ENCODE measurements at places on chromosomes 2 and 18. TPM values are rescaled to one million over a fixed set of nuclear protein-coding genes. Genes with fewer than 3 reads are reported as not detected.

Gene NRBP1
- total RNA-seq = 85.4 TPM

Gene KCNE4
- 5.9 TPM for total RNA-seq

Gene ECEL1
- total RNA-seq = 0.17 TPM

Gene RAPH1
- total RNA-seq = 70.7 TPM

Gene LYG2
- not detected for total RNA-seq

Gene STAT1
- 144 TPM for total RNA-seq

DNA sequence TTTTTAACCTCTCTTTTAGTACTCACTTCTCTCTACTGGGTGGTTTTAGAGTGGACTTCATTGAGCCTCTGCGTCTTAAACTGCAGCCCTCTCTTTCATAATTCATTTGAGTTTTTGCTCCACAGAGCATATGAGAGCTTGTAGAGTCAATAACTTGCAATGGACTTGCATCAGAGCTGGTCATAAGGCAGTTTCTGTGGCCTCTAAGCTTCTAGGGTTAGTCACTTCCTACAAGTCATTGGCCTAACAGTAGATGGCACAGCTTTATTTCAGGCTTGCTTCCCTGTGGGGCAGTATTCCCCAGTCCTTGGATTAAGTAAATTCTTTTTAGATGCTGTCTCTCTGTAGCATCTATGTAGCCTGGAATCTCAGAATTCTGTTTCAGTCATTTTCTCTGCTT lies 1435.7 kb downstream of the LRP1B start:
- H3K36me3 ChIP-seq = no peaks in the 10 kb centered on the region
- H3K27ac ChIP-seq = no peak overlapping the region
- H3K4me1 ChIP-seq = no peaks in the 10 kb centered on the region
- no peak overlapping the region for H3K4me3 ChIP-seq

- no peak overlapping the region for H3K4me3 ChIP-seq
- H3K36me3 ChIP-seq = no peaks in the 10 kb centered on the region
- no peaks in the 10 kb centered on the region for H3K27me3 ChIP-seq
- no peak overlapping the region for H3K27ac ChIP-seq
- peaks cover 5% of the 10 kb centered on the region for H3K4me1 ChIP-seq
These were observed 4.8 kb upstream of the STARD7 start for GRCh38 chr2:96213379-96213778.

DNA sequence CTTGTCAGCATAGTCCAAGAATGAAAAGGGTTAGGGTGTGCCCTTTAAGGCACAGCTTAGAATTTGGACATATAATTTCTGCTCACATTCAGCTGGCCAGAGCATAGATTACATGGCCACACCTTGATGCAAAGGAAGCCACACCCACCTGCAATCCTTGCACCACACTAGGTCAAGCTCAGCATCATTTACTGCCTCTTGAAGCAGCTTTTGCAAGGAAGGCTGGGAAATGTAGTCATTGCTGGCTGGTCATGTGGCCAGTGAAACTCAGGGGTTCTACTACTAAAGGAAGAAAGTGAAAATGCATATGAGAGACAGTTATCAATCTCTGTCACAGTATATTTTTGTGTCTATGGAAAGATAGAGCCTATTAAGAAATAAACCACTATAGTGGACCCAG lies 159.3 kb downstream of the GFPT1 start:
- no peaks in the 10 kb centered on the region for H3K36me3 ChIP-seq
- no peak for DNase-seq
- no peaks in the 10 kb centered on the region for H3K27me3 ChIP-seq

DNA sequence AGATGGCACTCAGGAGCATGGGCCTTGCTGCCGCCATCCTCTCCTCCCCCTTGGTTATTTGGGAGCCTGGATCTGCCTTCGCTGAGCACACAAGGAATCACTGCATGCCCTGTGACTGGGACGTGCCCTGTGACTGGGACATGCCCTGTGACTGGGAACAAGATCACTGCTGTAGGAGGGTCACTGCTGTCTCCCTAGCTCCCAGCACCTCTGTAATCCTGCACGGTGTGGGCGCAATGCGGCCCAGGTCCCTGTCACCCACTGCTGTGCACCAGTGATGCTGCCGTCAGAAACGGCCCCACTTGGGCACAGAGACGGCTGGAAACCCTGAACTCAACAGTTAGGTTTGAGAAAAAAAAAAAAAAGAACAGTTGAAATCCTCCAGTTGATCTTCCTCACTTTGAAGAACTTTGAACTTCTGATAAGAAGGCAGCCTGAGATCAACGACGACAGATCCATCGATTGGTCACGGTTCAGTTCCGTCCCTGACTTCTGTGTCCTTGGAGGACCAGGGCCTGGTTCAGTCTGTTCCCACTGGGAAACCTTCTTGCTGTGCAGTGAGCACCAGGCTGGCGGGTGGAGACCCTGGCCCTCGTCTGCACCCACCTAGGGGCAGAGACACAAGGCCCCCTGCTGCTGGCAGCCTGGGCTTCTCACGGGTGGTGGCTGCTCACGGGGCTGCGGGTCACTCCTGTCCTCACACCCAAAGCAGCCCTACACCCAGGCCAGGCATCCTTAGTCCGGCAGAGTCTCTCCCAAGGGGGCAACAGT lies 125.9 kb downstream of the PXDN start:
- no peak overlapping the region for H3K27ac ChIP-seq
- H3K36me3 ChIP-seq = no peaks in the 10 kb centered on the region
- H3K4me3 ChIP-seq = no peak overlapping the region
- no peak for DNase-seq
- no peaks in the 10 kb centered on the region for H3K4me1 ChIP-seq

DNA sequence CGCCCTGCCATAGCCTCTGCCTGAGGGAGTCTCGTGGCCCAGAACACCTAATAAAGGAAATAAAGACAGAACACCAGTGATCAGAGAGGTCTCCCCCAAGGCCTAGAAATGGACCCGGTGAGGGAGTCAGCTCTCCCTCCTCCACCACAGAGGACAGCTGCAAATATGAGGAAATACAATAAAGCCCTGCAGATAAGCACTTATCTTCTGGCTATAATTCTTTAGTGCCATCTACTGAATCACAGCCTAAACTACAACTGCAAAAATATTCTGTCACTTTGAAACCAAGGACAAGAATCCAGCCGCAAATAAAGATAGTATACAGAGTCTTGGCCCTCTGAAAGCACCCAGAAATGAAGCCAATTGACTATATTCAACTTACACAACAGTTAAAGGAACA lies 42.4 kb upstream of the TACR1 start:
- H3K36me3 ChIP-seq = no peaks in the 10 kb centered on the region
- H3K27ac ChIP-seq = no peak overlapping the region
- no peak overlapping the region for H3K4me3 ChIP-seq
- no peak for DNase-seq
- no peaks in the 10 kb centered on the region for H3K4me1 ChIP-seq

DNA sequence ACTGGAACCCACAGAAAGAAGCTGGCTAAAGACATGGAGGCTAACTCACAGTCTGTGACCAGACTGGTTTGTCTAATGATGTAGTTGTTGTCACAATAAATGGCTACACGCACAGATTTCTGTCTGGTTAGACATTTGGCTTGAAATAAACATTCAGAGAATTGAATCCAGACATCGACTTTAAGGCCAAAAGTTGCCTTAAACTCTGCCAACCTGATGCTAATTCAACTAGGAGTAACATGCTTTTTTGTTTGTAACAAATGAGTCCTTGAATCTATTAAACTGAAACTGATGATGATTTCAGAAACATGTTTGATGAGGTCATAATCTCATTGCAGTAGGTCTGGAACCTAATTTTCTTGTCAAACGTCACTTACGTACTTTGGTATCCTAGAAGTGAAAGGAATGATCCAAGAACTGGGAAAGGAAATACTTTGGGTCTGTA lies 123.8 kb downstream of the ERBB4 start:
- no peak overlapping the region for H3K27ac ChIP-seq
- H3K36me3 ChIP-seq = no peaks in the 10 kb centered on the region
- H3K4me1 ChIP-seq = no peaks in the 10 kb centered on the region
- no peak for DNase-seq
- H3K4me3 ChIP-seq = no peak overlapping the region

- no peak overlapping the region for H3K4me3 ChIP-seq
- H3K36me3 ChIP-seq = no peaks in the 10 kb centered on the region
These were observed 63.0 kb upstream of the ACVR1C start for GRCh38 chr2:157691695-157692094.

DNA sequence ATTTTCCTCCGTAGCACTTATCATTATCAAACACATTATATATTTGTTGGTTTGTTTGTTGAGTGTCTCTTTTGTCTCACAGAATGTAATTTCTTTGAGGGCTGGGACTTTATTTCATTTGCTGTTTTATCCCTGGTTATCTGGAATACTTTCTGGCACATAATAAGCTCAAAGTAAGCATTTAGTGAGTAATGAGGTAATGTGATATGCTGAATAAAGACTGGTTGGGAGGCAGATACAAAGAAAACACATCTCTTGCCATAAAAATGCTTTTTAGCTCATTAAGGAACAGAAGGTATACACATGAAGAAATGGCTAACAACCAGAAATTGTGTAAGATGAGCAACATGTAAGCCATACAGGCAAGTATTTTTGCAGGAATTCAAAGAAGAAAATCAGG lies 1411.8 kb downstream of the LRP1B start:
- no peak overlapping the region for H3K4me3 ChIP-seq
- no peaks in the 10 kb centered on the region for H3K36me3 ChIP-seq
- H3K27me3 ChIP-seq = no peaks in the 10 kb centered on the region
- no peak overlapping the region for H3K27ac ChIP-seq
- no peaks in the 10 kb centered on the region for H3K4me1 ChIP-seq

DNA sequence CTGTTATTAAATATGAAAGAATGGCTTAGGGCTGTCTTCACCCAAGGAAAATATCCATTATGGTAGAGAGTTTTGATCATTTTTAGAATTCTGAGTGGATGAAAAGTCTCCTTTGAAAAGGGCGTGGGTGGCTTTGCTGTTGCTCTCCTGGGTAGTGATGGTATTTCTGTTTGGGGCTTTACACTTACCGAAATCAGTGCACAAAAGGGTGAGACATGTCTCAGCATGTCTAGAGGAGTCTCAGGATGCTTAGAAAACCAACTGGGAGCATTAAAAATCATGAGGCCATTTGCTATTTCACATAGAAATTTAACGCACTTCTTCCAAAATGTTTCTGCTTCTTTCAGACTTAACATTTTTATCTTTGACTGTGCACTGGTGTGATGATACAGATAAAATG lies 49.6 kb downstream of the ZCCHC2 start:
- no peak overlapping the region for H3K4me3 ChIP-seq
- H3K27ac ChIP-seq = no peak overlapping the region
- no peaks in the 10 kb centered on the region for H3K27me3 ChIP-seq
- no peak for DNase-seq
- H3K4me1 ChIP-seq = no peaks in the 10 kb centered on the region

- no peak overlapping the region for H3K4me3 ChIP-seq
- no peak overlapping the region for H3K27ac ChIP-seq
- H3K27me3 ChIP-seq = no peaks in the 10 kb centered on the region
- H3K36me3 ChIP-seq = no peaks in the 10 kb centered on the region
- no peak for DNase-seq
These were observed 42.4 kb upstream of the BIN1 start for GRCh38 chr2:127149384-127149783.

GRCh38 chr18:77035380-77036187 lies 97.0 kb downstream of the MBP start:
- no peaks in the 10 kb centered on the region for H3K27me3 ChIP-seq
- no peak overlapping the region for H3K4me3 ChIP-seq
- DNase-seq = no peak

- no peak overlapping the region for H3K4me3 ChIP-seq
- no peaks in the 10 kb centered on the region for H3K36me3 ChIP-seq
- no peak for DNase-seq
- H3K4me1 ChIP-seq = peaks cover 14% of the 10 kb centered on the region
These were observed 23.1 kb downstream of the PSD4 start for GRCh38 chr2:113196839-113197238.

DNA sequence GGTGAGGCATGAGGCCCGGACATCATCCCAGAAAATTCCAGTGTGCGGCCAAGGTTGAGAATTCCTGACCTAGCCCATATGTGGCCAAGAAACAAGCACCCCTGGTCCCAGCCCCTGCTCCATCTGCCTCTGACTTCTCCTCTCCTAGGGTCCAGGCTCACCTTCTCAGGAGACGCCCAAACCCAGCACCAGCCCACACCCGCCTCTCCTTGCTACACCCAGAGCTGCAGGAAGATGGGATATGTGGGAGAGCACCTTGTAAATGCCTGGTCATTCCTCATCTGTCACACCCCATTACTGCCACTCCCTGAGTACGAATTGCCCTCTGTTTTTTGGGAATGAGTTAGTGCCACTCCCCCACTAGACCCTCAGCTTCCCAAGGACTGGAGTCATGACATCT lies 7.3 kb upstream of the ATP6V1B1 start:
- no peak overlapping the region for H3K4me3 ChIP-seq
- DNase-seq = no peak
- H3K27ac ChIP-seq = no peak overlapping the region
- H3K4me1 ChIP-seq = no peaks in the 10 kb centered on the region
- no peaks in the 10 kb centered on the region for H3K36me3 ChIP-seq
- H3K27me3 ChIP-seq = no peaks in the 10 kb centered on the region

DNA sequence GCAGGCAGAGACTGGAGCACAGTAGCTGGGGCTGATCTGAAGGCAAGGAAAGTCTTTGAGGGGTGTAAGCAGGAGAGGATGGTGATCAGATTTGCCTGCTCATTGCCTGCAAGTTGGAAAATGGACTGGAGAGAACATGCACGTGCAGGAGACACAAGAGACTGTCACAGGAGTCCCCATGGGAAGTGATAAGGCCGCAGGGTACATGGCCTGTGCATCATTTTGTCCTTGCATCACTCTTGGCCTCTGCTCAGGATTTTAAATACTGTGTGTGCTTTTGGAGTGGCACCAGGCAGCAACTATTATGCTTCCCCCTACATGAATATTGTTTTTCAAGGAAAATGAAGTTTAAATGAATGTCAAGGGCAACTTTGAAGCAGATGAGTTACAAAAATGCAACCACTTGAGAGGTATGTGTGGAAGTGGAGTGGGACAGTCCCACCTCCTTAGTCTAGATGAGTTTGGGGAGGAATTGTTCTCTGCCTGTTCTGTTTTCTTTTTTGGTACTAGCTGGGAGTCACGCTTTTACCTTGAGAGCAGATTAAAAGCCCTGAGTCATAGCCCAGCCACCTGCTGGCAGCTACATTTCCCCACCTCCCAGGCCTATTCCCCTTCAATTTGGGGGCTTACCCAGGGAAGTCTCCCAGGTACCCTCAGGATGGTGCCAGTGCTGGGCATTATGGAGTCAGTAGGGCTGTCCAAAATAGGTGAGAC lies 19.3 kb downstream of the MAPK4 start:
- H3K27ac ChIP-seq = no peak overlapping the region
- no peaks in the 10 kb centered on the region for H3K4me1 ChIP-seq
- H3K27me3 ChIP-seq = no peaks in the 10 kb centered on the region
- H3K4me3 ChIP-seq = no peak overlapping the region

GRCh38 chr2:45652090-45653031 lies 886 bp downstream of the PRKCE start:
- DNase-seq = peak; percentile 61
- H3K4me1 ChIP-seq = peaks cover 46% of the 10 kb centered on the region
- no peaks in the 10 kb centered on the region for H3K36me3 ChIP-seq
- H3K27ac ChIP-seq = peak overlapping the region; percentile 93
- H3K27me3 ChIP-seq = no peaks in the 10 kb centered on the region
